IMR-90 (cell line): ENCODE measurements at places on chromosomes 3 and 15. TPM values are rescaled to one million over a fixed set of nuclear protein-coding genes. Genes with fewer than 3 reads are reported as not detected.

ZFAND6 gene
- 88.6 and 96.4 TPM in 2 replicates for total RNA-seq

PIERCE2 gene
- total RNA-seq, result 0.28 and 0.36 TPM in 2 replicates

TIPIN gene
- 7.3 and 15.0 TPM in 2 replicates for total RNA-seq

GRCh38 chr3:45104715-45105711 is 41.2 kb downstream of the CDCP1 start:
- peaks cover 11% of the 10 kb centered on the region for H3K4me1 ChIP-seq
- H3K36me3 ChIP-seq, result 0 out of 2 replicates have a peak, but pooled peaks cover 2% of the 10 kb centered on the region
- DNase-seq, result peak; percentile 86
- H3K27me3 ChIP-seq, result no peaks in the 10 kb centered on the region
- peak overlapping the region; percentile 40; the same call in 1 of the 2 replicates for H3K27ac ChIP-seq
- no peak overlapping the region for H3K4me3 ChIP-seq

DNA sequence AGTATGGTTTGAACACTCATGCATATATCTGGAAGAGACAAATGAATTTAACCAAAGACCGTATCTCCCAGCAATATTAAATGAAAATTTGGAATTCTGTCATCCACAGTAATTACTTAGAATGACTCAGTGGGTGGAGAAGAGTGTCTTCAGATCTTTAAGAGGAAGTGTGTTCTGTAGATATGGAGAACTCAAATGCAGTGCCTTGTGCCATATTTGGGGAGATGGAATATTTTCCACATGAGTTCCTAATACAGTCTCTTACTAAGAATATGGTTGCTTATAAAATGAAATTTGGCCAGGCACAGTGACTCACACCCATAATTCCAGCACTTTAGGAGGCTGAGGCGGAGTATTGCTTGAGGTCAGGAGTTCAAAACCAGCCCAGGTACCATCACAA is 40.5 kb downstream of the ANO10 start:
- H3K36me3 ChIP-seq, result peaks cover 11% of the 10 kb centered on the region
- peaks cover 7% of the 10 kb centered on the region for H3K4me1 ChIP-seq
- no peaks in the 10 kb centered on the region for H3K27me3 ChIP-seq
- no peak overlapping the region for H3K27ac ChIP-seq

TRIM42 gene
- not detected in 2 replicates for total RNA-seq

STIMATE gene
- total RNA-seq, result 7.5 and 10.6 TPM in 2 replicates

GRCh38 chr15:53072077-53072476 is 281.9 kb upstream of the ONECUT1 start:
- no peaks in the 10 kb centered on the region for H3K27me3 ChIP-seq
- no peaks in the 10 kb centered on the region for H3K36me3 ChIP-seq
- H3K4me3 ChIP-seq, result no peak overlapping the region
- DNase-seq, result peak; percentile 8
- no peaks in the 10 kb centered on the region for H3K4me1 ChIP-seq
- H3K27ac ChIP-seq, result no peak overlapping the region

GRCh38 chr3:47613722-47614121 is 35.1 kb upstream of the CSPG5 start:
- H3K27me3 ChIP-seq, result no peaks in the 10 kb centered on the region
- peaks cover 14% of the 10 kb centered on the region for H3K36me3 ChIP-seq
- no peak for DNase-seq
- H3K4me1 ChIP-seq, result peaks cover 6% of the 10 kb centered on the region

DNA sequence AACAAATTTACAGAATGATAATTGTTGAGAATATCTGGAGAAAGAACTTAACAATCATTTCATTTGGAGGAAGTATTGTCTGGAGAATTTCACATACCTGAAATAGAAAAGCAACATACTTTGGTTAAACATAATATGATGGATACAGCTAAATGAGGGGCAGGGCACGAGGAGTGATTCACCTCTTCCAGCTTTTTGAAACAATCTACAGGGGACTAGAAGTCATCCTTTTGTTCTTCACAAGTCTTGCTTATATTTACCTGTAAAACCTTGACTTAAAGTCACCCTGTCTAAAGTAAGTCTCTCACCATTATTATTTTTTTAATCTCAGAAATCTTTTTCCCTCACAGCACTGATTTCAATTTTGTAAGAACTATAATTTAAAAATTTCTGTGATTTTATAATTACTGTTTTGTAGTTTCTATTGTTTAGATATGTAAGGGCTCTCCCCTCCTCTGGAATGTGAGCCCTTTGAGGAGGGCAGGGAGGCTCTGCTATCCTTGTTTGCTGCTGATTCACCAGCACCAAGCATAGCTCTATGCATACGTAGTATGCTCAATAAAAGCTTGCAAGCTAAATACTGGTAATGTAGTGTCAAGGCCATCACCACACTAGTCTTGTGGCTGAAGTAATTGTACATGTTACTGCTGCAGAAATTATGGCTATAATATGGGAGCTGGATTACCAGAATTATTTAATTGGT is 193.9 kb upstream of the THRB start:
- H3K4me1 ChIP-seq, result no peaks in the 10 kb centered on the region
- H3K4me3 ChIP-seq, result no peak overlapping the region
- H3K27ac ChIP-seq, result no peak overlapping the region

- no peaks in the 10 kb centered on the region for H3K4me1 ChIP-seq
- H3K36me3 ChIP-seq, result no peaks in the 10 kb centered on the region
- H3K4me3 ChIP-seq, result no peak overlapping the region
- H3K27ac ChIP-seq, result no peak overlapping the region
- H3K27me3 ChIP-seq, result no peaks in the 10 kb centered on the region
Observed at GRCh38 chr15:96858694-96859093, 528.2 kb downstream of the NR2F2 start.

TNFSF10 gene
- total RNA-seq, result 1.1 and 1.3 TPM in 2 replicates

DNA sequence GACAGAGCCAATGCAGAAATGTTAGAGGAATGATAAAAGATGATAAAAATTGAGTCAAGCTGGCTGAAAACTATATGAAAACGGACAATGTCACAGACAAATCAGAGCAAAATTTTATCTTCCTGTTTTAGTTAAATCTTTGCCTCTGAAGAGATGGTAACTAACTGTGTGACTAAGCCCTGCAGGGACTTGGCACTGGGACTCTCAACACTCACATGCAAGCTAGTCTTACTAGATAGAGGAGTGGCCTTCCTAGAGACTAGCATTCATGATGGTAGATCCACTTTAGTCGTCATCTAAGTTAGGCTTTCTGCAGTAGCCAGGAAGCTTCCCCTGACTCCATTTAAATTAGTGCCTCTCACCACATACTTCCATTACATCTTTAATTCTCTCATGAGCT is 4.1 kb downstream of the CCDC191 start:
- H3K4me3 ChIP-seq, result no peak overlapping the region
- no peaks in the 10 kb centered on the region for H3K27me3 ChIP-seq
- H3K27ac ChIP-seq, result no peak overlapping the region
- H3K36me3 ChIP-seq, result no peaks in the 10 kb centered on the region
- peak; percentile 11 for DNase-seq
- no peaks in the 10 kb centered on the region for H3K4me1 ChIP-seq

KLHL40 gene
- total RNA-seq, result not detected in 2 replicates

DNA sequence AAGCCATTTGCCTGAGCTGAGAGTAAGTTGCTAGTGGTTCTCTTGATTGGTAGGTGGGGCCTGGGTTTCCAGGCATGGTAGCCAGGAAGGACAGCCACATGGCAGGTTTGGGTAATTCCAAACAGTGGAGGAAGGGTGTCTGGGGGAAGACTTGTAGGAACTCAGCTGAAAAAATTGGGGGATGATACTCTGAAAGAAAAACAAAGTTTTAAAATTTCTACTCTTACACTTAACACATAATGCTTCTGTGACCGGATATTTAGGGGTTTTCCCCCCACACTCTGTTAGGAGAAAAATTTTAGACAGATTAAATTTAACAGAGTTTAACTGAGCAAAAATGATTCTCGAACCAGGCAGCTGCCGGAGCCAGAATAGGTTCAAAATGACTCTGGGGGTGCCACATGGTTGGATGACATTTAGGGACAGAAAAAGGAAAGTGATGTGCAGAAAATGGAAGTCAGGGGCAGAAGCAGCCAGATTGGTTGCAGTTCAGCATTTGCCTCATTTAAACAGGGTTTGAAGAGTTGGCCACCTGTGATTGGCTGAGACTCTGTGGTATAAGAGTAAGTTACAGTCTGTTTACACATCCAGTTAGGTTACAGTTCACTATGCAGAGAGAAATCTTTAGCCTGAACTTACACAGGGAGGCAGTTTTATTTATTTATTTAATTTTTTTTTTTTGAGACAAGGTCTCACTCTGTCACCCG is 8.1 kb downstream of the B2M start:
- H3K27me3 ChIP-seq, result no peaks in the 10 kb centered on the region
- peaks cover 21% of the 10 kb centered on the region for H3K36me3 ChIP-seq
- H3K4me1 ChIP-seq, result no peaks in the 10 kb centered on the region
- H3K27ac ChIP-seq, result no peak overlapping the region

CNTN6 gene
- total RNA-seq, result not detected in 2 replicates

GRCh38 chr15:64009241-64009640 is 37.0 kb downstream of the DAPK2 start:
- H3K27me3 ChIP-seq, result peaks cover 30% of the 10 kb centered on the region
- H3K36me3 ChIP-seq, result no peaks in the 10 kb centered on the region
- no peak overlapping the region for H3K27ac ChIP-seq
- H3K4me3 ChIP-seq, result no peak overlapping the region

DNA sequence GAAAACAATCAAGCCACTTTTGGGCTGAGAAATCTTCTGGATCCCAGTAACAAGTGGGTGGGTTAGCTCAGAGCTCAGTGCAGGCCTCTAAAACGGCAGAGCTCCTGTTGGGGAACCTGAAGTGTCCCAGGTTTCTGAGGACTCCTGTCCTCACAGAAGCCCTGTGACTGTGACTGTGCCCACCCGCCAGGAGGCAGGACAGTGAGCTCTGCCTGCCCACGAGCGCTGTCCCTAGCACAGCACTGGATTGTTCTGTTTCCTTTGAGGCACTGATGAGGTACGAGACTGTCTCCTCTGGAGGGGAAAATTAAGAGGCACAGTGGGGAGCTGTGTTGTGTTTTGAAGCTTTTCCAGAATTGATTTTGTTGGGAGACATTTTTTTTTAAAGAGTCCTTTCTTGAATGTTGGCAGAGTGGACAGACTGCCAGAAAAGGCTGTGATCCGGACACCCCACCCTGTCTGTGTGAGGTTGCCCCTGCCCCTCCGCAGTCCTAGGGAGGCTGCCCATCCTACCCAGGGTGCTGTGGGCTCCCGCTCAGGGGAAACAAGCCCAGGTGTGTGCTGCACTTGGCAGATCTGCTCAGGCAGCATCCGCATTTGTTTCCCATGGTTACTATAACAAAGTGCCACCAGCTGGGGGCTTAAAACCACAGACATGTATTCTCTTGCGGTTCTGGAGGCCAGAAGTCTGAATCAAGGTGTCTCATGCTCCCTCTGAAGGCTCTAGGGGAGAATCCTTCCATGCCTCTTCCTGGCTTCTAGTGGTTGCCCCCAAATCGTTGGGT is 66.6 kb upstream of the LARS2 start:
- DNase-seq, result no peak
- no peaks in the 10 kb centered on the region for H3K4me1 ChIP-seq
- H3K36me3 ChIP-seq, result no peaks in the 10 kb centered on the region
- H3K27ac ChIP-seq, result no peak overlapping the region
- H3K4me3 ChIP-seq, result no peak overlapping the region

DNA sequence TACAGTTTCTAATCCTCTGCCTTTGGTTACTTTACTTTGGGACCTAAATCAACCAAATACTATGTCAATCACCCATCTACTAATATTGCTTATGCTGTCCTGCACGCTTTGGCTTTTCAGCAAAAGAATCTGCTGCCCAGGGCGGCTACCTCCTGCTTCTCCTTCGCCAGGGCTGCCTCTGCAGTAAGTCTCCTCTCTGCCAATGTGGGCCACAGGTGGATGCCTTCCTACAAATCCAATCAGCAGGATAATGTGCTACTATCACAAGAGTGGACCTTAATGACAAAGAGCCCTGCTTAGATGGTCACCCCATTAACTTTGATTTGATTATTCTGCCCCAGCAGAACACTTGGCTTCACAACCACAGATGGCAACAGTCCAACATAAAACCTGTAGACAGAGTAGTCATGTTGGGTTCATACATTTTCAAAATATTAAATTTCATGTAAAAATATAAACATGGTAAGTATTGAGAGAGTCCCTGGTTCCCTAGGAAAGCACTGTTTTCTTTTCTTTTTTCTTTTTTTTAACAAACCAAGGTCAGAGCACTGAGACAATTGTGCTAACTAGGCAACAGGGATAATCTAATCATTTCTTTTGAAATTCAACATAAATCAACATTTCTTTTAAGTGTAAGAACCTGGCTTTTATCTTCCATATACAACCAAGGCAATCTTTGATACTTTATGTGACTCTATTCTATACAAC is 298.3 kb downstream of the ZBTB20 start:
- no peak overlapping the region for H3K27ac ChIP-seq
- no peak overlapping the region for H3K4me3 ChIP-seq
- H3K4me1 ChIP-seq, result peaks cover 14% of the 10 kb centered on the region
- DNase-seq, result no peak
- H3K36me3 ChIP-seq, result no peaks in the 10 kb centered on the region
- no peaks in the 10 kb centered on the region for H3K27me3 ChIP-seq

- H3K4me1 ChIP-seq, result peaks cover 21% of the 10 kb centered on the region
- H3K36me3 ChIP-seq, result peaks cover 6% of the 10 kb centered on the region; the same call in 1 of the 2 replicates
- H3K27me3 ChIP-seq, result no peaks in the 10 kb centered on the region
- no peak overlapping the region for H3K4me3 ChIP-seq
- DNase-seq, result no peak
- no peak overlapping the region for H3K27ac ChIP-seq
Observed at GRCh38 chr3:125037498-125038150, 18.2 kb downstream of the HEG1 start.

- H3K27ac ChIP-seq, result no peak overlapping the region
- DNase-seq, result peak; percentile 87
- H3K4me1 ChIP-seq, result no peaks in the 10 kb centered on the region
- H3K27me3 ChIP-seq, result no peaks in the 10 kb centered on the region
Observed at GRCh38 chr15:90071220-90071807, 31.0 kb downstream of the IDH2 start.

DNA sequence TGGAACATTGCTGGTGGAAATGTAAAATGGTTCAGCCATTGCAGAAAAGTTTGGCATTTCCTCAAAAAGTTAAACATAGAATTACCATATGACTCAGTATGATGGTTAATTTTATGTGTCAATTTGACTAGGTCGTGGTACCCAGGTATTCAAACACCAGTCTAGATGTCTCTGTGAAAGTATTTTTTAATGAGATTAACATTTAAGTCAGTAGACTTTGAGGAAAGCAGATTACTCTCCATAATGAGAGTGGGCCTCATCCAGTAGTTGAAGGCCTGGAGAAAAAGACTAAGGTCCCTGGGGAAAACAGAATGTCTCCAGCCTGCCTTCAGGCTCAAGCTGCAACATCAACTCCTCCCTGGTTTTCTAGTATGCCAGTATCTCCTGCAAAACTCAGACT is 42.3 kb upstream of the TMEM87A start:
- H3K36me3 ChIP-seq, result no peaks in the 10 kb centered on the region
- DNase-seq, result no peak
- 0 out of 2 replicates have a peak, but pooled peaks cover 2% of the 10 kb centered on the region for H3K4me1 ChIP-seq
- H3K27ac ChIP-seq, result no peak overlapping the region
- H3K27me3 ChIP-seq, result no peaks in the 10 kb centered on the region

- H3K4me1 ChIP-seq, result no peaks in the 10 kb centered on the region
- no peak overlapping the region for H3K27ac ChIP-seq
- 0 out of 2 replicates have a peak, but pooled peaks cover 2% of the 10 kb centered on the region for H3K27me3 ChIP-seq
- no peaks in the 10 kb centered on the region for H3K36me3 ChIP-seq
- no peak for DNase-seq
Observed at GRCh38 chr3:13519006-13519791, 29.7 kb upstream of the FBLN2 start.

ROBO1 gene
- total RNA-seq, result 53.9 and 60.8 TPM in 2 replicates

- no peak for DNase-seq
- peaks cover 2% of the 10 kb centered on the region; the same call in 1 of the 2 replicates for H3K4me1 ChIP-seq
- no peaks in the 10 kb centered on the region for H3K27me3 ChIP-seq
- H3K4me3 ChIP-seq, result no peak overlapping the region
- no peak overlapping the region for H3K27ac ChIP-seq
- no peaks in the 10 kb centered on the region for H3K36me3 ChIP-seq
Observed at GRCh38 chr3:174223042-174223441, 636.1 kb upstream of the NAALADL2 start.

KLHL6 gene
- not detected in 2 replicates for total RNA-seq

GRCh38 chr3:46742992-46743585 is 25.4 kb upstream of the PRSS50 start:
- no peak for DNase-seq
- no peak overlapping the region for H3K4me3 ChIP-seq
- H3K27ac ChIP-seq, result no peak overlapping the region
- no peaks in the 10 kb centered on the region for H3K36me3 ChIP-seq
